CD4-positive, alpha-beta T cell (primary cell): ENCODE measurements at places on chromosomes 5 and 9. TPM values are rescaled to one million over a fixed set of nuclear protein-coding genes. Genes with fewer than 3 reads are reported as not detected.
A peak's percentile ranks its signal among the peaks of the same experiment; 100 is the strongest.

Gene SLC25A48
- not detected for total RNA-seq

GRCh38 chr9:135087489-135087792, at the start of gene OLFM1:
Gene OLFM1 (plus strand): TSS chr9:135087668. CDS start chr9:135087990, 322 bp downstream.
- H3K36me3 ChIP-seq, result no peaks in the 10 kb centered on the region
- H3K4me1 ChIP-seq, result no peaks in the 10 kb centered on the region

DNA sequence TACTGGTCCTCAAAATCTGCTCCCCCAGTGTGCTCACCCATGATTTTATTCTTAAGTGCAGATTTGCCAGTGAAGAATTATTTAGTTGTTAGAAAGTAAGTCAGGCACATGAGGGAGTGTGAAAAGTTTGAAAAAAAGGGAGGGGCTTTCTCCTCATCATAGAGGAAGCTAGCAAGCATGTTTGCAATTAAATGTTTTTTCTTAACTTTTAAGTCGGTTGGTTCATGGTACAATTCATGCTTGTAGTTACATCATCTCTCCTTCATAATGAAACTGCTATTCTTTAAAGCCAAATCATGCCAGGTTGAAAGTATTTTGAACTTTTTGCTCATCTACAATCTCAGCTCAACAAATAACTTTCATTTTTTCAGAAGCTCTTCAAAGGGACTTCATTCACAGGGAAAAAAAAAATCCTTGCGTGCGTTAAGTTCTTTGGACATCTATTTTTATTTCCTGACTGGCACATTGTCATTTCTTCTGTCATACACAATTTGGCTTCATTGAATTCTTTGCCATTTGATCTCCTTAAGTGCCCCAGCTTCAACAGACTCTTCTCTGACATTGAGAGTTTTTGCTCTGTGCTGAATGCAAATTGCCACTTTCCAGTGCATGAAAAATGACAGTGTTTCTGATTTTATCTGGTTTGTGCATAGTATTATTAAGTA, 456.9 kb downstream of the TMEM232 start:
- no peaks in the 10 kb centered on the region for H3K4me1 ChIP-seq
- H3K36me3 ChIP-seq, result no peaks in the 10 kb centered on the region
- no peaks in the 10 kb centered on the region for H3K27me3 ChIP-seq
- no peak for DNase-seq
- H3K4me3 ChIP-seq, result no peak overlapping the region
- no peak overlapping the region for H3K27ac ChIP-seq

Gene DNAJC21
- 47.9 TPM for total RNA-seq

Gene UNC5A
- not detected for total RNA-seq

DNA sequence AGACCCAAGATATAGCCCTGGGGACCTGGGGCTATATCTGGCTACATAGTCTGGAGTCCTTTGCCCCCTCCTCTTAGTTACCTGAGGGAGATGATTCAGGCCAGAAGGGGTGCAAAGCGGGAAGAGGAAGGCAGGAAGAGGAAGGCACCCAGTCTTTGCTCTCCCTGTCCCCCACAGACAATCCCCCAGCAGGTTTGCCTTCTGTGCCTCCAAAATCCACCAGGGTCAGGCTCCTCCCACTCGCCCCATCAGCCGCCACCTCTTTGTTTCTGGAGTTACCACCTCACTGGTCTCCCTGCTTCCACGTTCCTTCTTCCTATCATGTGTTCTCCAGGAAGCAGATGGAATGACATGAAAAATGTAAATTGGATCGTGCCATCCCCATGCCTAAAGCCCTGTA, 31.2 kb upstream of the FABP6 start:
- peaks cover 5% of the 10 kb centered on the region for H3K27me3 ChIP-seq
- no peaks in the 10 kb centered on the region for H3K36me3 ChIP-seq
- peaks cover 11% of the 10 kb centered on the region for H3K4me1 ChIP-seq
- DNase-seq, result no peak
- no peak overlapping the region for H3K27ac ChIP-seq

GRCh38 chr5:1020452-1020961, 11.9 kb downstream of the NKD2 start:
- no peaks in the 10 kb centered on the region for H3K36me3 ChIP-seq
- no peak overlapping the region for H3K27ac ChIP-seq
- DNase-seq, result no peak
- no peak overlapping the region for H3K4me3 ChIP-seq

Gene QRFP
- not detected for total RNA-seq

DNA sequence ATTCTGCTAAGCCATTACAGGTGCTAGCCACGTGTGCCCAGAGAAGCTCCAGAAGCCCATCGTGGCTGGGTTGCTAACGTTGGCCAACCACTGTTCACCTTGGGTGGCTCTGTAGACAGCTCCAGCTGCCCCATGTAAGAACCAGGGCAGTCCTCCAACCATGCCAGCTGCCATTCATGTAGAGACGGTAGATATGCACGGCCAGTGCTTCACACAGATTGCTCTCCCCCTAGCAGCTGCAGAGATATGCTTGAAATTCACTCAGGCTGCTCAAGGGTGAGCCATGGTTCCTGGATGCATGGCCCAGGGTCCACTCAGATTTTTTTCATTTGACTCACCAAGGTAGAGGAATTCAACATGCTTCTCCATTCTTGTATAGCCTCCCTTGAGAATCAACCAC, 31.0 kb downstream of the GADD45G start:
- peaks cover 3% of the 10 kb centered on the region for H3K27me3 ChIP-seq
- no peaks in the 10 kb centered on the region for H3K36me3 ChIP-seq
- no peak overlapping the region for H3K27ac ChIP-seq
- H3K4me1 ChIP-seq, result no peaks in the 10 kb centered on the region
- no peak for DNase-seq

Gene FKTN
- 5.7 TPM for total RNA-seq

Gene CNOT6
- 12.5 TPM for total RNA-seq

DNA sequence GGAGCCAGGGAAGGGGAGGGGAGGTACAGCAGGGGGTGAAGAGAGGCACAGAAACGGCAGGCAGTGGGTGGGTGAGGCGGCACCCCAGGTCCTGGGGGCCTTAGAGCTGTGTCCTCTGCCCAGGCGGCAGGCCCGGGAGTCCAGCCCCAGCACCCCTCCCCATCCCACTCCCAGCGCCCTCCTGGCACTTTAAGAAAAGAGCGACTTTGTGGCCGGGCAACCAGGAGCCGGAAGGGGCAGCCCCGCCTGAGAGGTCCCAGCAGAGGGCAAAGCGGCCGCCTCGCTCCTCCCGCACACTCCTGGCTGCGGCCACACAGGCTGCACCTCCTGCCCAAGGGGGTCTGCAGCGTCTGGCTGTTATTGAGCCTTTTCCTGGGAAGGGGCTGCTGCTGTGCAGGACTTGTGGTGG, 42.6 kb downstream of the NACC2 start:
- H3K4me1 ChIP-seq, result peaks cover 61% of the 10 kb centered on the region
- H3K36me3 ChIP-seq, result peaks cover 10% of the 10 kb centered on the region
- H3K4me3 ChIP-seq, result no peak overlapping the region
- peak; percentile 16 for DNase-seq
- peaks cover 18% of the 10 kb centered on the region for H3K27me3 ChIP-seq

DNA sequence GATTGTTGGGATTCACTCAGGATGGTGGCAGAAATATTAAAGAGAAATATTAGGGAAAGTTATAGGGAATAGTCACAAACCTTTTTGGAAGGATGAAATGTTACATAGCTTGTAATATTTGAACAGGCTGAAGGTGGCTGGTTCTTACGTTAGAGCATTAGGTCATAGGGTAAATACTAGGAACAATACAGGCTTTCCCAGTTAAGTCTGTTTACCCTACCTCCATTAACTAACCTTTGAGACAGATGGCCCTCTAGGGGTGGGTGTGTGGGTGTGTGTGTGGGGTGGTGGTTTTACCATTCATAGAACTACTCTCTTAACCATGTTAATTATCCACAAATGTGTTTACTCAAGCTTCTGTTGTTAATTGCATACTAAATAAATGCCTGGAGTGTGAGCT, 94.3 kb upstream of the STK32A start:
- H3K4me1 ChIP-seq, result no peaks in the 10 kb centered on the region
- H3K27me3 ChIP-seq, result peaks cover 3% of the 10 kb centered on the region

Gene MAMDC4
- 3.4 TPM for total RNA-seq

- H3K27ac ChIP-seq, result no peak overlapping the region
- no peaks in the 10 kb centered on the region for H3K4me1 ChIP-seq
- H3K27me3 ChIP-seq, result no peaks in the 10 kb centered on the region
- no peak overlapping the region for H3K4me3 ChIP-seq
These were observed 41.2 kb downstream of the DNAJC21 start for GRCh38 chr5:34970552-34970951.

Gene OR1B1
- total RNA-seq, result not detected

Gene CCNG1
- 114 TPM for total RNA-seq

DNA sequence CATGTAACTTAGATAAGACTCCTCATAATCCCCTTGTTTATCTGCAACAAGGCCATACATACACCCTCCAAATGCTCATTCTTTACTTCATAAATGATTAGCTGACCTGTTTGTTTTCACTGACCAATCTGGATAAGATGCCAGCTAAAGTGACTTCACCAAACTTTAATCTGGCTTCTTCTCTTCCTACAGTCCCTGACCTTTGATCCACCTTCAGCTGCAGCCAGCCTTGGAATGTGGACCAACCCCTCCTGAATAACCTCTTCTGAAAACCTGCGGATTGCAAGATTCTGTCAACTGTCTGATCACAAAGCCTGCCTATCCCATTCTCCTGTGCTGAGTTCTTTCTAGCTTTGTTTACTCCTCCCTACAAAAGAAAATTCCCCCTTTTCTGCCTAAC, 476.8 kb downstream of the LRRC70 start:
- no peak overlapping the region for H3K27ac ChIP-seq
- no peaks in the 10 kb centered on the region for H3K36me3 ChIP-seq
- no peaks in the 10 kb centered on the region for H3K27me3 ChIP-seq
- no peaks in the 10 kb centered on the region for H3K4me1 ChIP-seq
- DNase-seq, result no peak

Gene FLT4
- 2.3 TPM for total RNA-seq

GRCh38 chr5:176543428-176544182, 5.5 kb upstream of the CDHR2 start:
- DNase-seq, result peak; percentile 88
- H3K36me3 ChIP-seq, result no peaks in the 10 kb centered on the region
- peak overlapping the region; percentile 87 for H3K27ac ChIP-seq

GRCh38 chr5:9851458-9851857, 221.3 kb upstream of the TAS2R1 start:
- no peaks in the 10 kb centered on the region for H3K36me3 ChIP-seq
- no peaks in the 10 kb centered on the region for H3K4me1 ChIP-seq
- no peaks in the 10 kb centered on the region for H3K27me3 ChIP-seq
- DNase-seq, result no peak

DNA sequence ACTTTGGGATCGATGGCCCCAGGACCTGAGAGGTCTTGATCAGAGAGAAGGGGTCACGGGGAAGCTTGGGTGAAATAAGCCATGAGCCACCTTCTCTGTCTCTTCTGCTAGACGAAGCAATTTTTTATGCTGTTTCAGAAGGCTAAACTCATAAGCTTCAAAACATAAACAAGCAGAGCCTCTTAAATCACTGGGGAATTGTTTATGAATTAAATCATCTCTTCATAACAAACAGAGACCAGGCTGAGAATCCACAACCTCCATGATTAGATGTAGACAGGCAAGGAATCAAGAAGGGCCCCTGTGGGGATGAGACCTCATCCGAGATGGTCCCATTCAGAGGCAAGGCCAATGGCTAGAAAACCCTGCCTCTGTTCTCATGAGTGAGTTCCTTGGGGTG, 21.7 kb upstream of the TCOF1 start:
- no peaks in the 10 kb centered on the region for H3K36me3 ChIP-seq
- DNase-seq, result no peak
- H3K27me3 ChIP-seq, result no peaks in the 10 kb centered on the region
- H3K27ac ChIP-seq, result no peak overlapping the region
- no peaks in the 10 kb centered on the region for H3K4me1 ChIP-seq

DNA sequence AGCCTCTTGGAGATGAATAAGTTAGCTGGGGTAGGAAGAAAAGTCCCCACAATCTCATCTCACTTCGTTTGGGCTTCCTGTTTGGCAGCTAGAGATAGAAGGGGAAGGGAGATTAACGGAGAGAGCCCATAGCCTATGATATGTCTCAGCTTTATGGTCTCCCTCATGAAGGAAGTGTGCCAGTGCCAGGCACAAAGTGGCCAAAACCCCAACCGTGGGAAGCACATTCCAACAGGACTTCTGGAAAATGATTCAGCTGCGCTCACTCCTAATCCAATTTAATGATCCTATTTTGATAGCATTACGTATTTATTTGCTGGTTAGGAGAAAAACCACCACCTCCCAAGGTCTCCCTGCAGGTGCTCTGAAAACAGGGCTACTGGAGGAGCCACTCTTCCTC, 303.1 kb upstream of the CLINT1 start:
- no peak overlapping the region for H3K4me3 ChIP-seq
- no peak overlapping the region for H3K27ac ChIP-seq
- no peaks in the 10 kb centered on the region for H3K4me1 ChIP-seq
- H3K36me3 ChIP-seq, result no peaks in the 10 kb centered on the region

DNA sequence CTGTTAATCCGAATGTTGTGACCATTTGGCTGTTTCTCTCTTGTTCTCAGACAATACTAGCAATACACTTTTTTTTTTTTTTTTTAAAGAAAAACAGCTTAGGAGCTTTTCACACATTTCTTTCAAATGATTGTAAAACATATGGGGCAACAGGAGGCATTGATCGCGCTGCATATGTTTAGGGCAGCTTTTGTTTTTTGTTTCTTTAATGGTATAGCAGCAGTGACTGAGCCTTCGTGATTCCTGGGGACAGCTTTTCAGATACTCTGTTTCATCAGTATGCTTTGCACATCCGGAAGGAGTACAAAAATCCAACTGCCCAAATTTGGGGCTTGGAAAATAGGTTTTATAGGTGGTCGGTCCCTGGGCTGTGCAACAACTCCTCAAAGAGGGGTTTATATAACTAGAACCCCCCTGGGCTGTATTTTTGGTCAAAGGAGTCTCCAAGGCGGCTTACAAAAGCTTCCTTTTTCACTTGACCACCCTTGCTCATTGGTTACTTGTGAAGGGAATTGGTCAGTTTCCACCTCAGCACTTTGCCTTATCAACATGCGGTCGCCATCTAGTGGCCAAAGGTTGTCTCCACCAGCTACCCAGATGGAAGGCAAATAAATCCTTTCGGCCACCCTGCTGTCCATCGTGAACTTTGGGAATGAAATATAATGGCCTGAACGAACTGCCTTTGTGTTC, 91.8 kb downstream of the PDE6A start:
- H3K4me1 ChIP-seq, result no peaks in the 10 kb centered on the region
- peak; percentile 50 for DNase-seq
- no peak overlapping the region for H3K4me3 ChIP-seq
- H3K27me3 ChIP-seq, result no peaks in the 10 kb centered on the region
- H3K36me3 ChIP-seq, result no peaks in the 10 kb centered on the region

GRCh38 chr9:137095664-137096517, 9.1 kb downstream of the MAN1B1 start:
- peak overlapping the region; percentile 42 for H3K4me3 ChIP-seq
- peak; percentile 85 for DNase-seq
- H3K4me1 ChIP-seq, result peaks cover 28% of the 10 kb centered on the region
- peak overlapping the region; percentile 85 for H3K27ac ChIP-seq
- H3K27me3 ChIP-seq, result no peaks in the 10 kb centered on the region
- H3K36me3 ChIP-seq, result peaks cover 52% of the 10 kb centered on the region

- no peak overlapping the region for H3K4me3 ChIP-seq
- no peaks in the 10 kb centered on the region for H3K36me3 ChIP-seq
- no peaks in the 10 kb centered on the region for H3K4me1 ChIP-seq
- no peak for DNase-seq
These were observed 44.3 kb downstream of the SH3RF2 start for GRCh38 chr5:145980718-145981117.

Gene C7
- total RNA-seq, result not detected

- no peak overlapping the region for H3K4me3 ChIP-seq
- no peaks in the 10 kb centered on the region for H3K36me3 ChIP-seq
- no peaks in the 10 kb centered on the region for H3K27me3 ChIP-seq
- no peak overlapping the region for H3K27ac ChIP-seq
- no peaks in the 10 kb centered on the region for H3K4me1 ChIP-seq
- no peak for DNase-seq
These were observed 620.5 kb upstream of the SEMA6A start for GRCh38 chr5:117195076-117195475.
